Kidney epithelial cell (primary cell): ENCODE measurements at places on chromosomes 12 and 14.

GRCh38 chr12:4939418-4940023 is 29.8 kb downstream of the KCNA1 start:
- no peak for DNase-seq

- DNase-seq: no peak
Observed at GRCh38 chr14:91351512-91351862, 66.1 kb downstream of the CCDC88C start.

DNA sequence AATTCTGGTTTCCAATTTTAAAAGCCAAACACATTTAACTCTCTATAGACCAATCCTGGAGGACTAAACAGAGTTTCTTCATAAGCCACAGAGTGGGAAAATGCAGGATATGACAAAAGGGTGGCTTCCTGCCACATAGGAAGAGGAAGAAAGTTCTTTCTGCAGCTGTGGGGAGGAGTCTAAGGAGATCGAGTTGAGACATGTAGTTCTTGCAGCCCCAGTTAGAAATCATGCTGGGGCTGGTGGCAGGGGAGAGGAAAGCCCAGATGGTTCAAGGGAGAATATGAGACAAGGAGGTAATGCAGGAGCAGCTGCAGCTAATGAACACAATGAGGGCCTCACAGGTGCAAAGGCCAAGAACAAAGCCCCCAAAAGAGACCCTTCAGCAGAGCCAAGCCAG is 85.0 kb upstream of the ARID2 start:
- DNase-seq: no peak

GRCh38 chr14:68262567-68262966 is 443.0 kb downstream of the RAD51B start:
- no peak for DNase-seq

DNA sequence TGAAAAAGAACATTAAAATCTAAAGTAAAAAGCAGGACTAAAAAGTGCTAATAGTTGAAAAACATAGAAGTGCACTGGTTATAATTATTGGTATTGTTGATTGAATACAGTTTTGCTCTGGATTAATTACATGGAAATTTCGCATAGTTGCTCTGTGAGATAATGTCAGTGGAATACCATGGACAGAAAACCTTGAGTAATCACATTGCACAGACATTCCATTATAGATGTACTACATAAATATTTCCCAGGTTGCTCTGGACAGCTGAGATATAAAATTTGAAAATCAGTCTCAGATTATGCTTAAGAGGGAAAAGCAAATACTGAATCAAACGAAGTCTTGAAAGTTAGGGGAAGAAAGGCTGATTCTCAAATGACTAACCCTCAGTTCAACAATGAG is 439.3 kb upstream of the FLRT2 start:
- no peak for DNase-seq

DNA sequence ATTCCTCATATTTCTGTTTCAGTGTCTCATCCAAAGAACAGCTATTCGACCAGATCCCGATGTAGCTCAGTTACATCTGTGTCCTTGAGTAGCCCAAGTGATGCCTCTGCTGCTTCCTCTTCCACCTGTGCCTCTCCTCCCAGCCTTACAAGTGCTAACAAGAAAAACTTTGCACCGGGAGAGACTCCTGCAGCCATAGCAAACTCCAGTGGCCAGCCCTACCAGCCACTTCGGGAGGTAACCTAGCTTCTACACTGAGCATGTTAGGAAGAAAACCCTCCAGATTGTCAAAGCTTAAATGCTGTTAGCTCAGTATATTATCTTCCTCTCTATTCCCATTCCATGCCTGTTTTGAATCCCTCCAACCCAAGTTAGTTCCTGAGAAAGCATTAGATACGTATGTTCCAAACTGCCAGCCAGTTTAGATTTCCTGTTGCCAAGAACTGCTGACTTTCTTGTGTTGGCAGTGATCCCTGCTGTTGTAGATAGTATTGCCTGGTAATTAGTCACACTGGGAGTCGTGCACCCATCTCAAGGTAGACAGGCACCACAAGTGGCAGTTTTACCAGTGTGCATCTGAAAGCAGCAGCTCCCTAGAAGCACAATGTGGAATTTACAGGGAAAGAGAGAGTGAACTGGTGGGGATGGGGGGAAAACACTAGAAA is 14.0 kb upstream of the KCNH3 start:
- DNase-seq: no peak

DNA sequence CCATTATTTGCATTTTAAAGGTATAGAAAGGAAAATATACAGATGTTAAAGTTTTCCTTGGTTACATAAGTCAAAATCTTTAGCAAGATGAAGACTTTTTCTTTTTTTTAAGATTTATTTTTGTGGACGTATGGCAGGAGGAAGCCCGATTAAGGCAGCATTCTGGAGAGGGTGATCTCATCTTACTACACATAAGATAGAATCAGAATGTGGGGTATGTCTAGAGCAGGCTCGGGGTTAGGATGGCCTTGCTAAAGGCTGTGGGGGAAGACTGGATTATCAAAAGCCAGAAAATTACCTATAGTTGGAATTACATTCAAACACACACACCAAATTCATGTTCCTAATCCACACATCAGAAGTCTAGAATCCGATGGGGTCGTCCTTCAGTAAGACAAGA is 79.6 kb upstream of the OTOGL start:
- DNase-seq: no peak
